ENCODE measurements at places on chromosomes 5 and 9.
A peak's percentile ranks its signal among the peaks of the same experiment; 100 is the strongest.

DNA sequence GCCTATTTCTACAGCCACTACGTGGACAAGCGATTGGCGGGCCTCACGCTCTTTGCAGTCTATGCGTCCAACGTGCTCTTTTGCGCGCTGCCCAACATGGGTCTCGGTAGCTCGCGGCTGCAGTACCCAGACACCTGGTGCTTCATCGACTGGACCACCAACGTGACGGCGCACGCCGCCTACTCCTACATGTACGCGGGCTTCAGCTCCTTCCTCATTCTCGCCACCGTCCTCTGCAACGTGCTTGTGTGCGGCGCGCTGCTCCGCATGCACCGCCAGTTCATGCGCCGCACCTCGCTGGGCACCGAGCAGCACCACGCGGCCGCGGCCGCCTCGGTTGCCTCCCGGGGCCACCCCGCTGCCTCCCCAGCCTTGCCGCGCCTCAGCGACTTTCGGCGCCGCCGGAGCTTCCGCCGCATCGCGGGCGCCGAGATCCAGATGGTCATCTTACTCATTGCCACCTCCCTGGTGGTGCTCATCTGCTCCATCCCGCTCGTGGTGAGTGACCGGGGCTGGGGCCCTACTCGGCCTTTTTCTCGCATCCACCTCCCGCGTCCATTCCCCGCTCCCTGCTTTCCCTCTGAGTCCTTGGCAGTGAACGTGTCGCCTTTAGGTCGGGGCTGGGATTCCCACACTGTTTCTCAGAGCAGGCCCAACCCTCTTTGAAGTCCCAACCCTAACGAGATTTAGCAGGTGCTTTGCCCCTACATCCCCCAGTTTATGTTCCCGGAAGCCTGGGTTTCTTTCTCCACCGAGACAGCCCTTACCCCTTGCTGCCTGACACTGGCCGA is 1.8 kb downstream of the PTGER4 start:
- peak; percentile 78 for DNase-seq
- peaks cover 72% of the 10 kb centered on the region for H3K36me3 ChIP-seq
- no peaks in the 10 kb centered on the region for H3K27me3 ChIP-seq
- H3K4me1 ChIP-seq = peaks cover 43% of the 10 kb centered on the region

DNA sequence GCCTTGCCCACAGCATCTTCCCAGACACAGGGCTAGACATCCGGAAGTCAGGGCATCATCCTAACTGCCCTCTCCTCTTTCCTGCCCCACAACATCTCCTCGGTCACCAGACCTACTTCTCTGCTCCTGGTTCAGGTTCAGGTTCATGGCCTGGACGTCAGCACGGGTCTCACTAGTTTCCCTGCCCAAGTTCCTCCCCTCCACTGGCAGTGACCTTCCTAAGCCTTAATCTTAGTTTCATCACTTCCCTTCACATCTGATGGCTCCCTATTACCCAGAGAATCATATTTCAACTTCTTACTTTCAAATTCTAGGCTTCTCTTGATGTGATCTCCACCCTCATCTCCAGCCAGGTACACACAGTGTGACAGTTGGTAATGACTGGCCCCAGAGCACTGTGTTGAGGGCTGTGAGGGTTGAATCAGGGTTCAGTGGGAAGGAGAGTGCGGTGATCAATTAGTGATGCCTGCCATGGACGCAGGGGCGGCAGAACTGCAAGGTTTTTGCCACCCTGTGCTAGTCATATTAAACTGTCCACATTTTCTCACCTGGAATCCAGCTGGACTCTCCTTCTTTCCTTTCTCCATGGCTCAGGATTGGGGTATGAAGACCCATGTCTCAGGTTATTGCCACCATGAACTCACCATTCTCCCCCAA is 34.3 kb upstream of the CRB2 start:
- no peak overlapping the region for H3K4me3 ChIP-seq
- peaks cover 47% of the 10 kb centered on the region for H3K4me1 ChIP-seq
- peak overlapping the region; percentile 91 for H3K27ac ChIP-seq
- H3K36me3 ChIP-seq = no peaks in the 10 kb centered on the region

- no peaks in the 10 kb centered on the region for H3K4me1 ChIP-seq
- H3K4me3 ChIP-seq = no peak overlapping the region
- DNase-seq = no peak
- no peaks in the 10 kb centered on the region for H3K36me3 ChIP-seq
Observed at GRCh38 chr5:29833394-29833793, 1360.1 kb upstream of the CDH6 start.

- no peak overlapping the region for H3K27ac ChIP-seq
- H3K4me1 ChIP-seq = no peaks in the 10 kb centered on the region
- no peaks in the 10 kb centered on the region for H3K36me3 ChIP-seq
Observed at GRCh38 chr9:109652971-109653370, 127.0 kb upstream of the PALM2AKAP2 start.

GRCh38 chr9:94783102-94783682 is 56.7 kb downstream of the AOPEP start:
- H3K36me3 ChIP-seq = peaks cover under 1% of the 10 kb centered on the region
- H3K27me3 ChIP-seq = no peaks in the 10 kb centered on the region
- DNase-seq = peak; percentile 47
- H3K4me3 ChIP-seq = no peak overlapping the region
- peaks cover 22% of the 10 kb centered on the region for H3K4me1 ChIP-seq
- no peak overlapping the region for H3K27ac ChIP-seq

- H3K36me3 ChIP-seq = no peaks in the 10 kb centered on the region
- no peaks in the 10 kb centered on the region for H3K4me1 ChIP-seq
- DNase-seq = no peak
- H3K4me3 ChIP-seq = no peak overlapping the region
Observed at GRCh38 chr9:110714314-110714713, 45.7 kb downstream of the MUSK start.

- peaks cover 37% of the 10 kb centered on the region for H3K36me3 ChIP-seq
- H3K4me3 ChIP-seq = peak overlapping the region; percentile 87
- no peaks in the 10 kb centered on the region for H3K27me3 ChIP-seq
- H3K27ac ChIP-seq = peak overlapping the region; percentile 96
- peaks cover 41% of the 10 kb centered on the region for H3K4me1 ChIP-seq
- DNase-seq = peak; percentile 41
Observed at GRCh38 chr5:159210210-159210661, 883 bp upstream of the RNF145 start.

- H3K4me3 ChIP-seq = no peak overlapping the region
- H3K4me1 ChIP-seq = no peaks in the 10 kb centered on the region
- H3K36me3 ChIP-seq = no peaks in the 10 kb centered on the region
Observed at GRCh38 chr5:6059137-6059800, 319.1 kb downstream of the MED10 start.

DNA sequence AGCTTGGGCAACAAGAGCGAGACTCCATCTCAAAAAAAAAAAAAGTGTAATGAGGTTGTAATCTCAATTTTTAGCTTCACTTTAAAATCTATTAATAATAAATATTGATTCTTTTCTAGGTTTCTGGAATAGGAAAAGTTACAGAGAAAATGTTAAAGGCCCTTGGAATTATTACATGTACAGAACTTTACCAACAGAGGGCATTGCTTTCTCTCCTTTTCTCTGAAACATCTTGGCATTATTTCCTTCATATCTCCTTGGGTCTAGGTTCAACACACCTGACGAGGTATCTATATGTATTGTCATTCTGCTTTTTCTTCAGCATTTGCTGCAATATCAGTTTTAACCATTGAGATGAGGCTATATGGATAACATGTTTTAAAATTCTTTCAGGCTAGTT is 26.6 kb upstream of the ANKDD1B start:
- H3K27me3 ChIP-seq = no peaks in the 10 kb centered on the region
- peaks cover 72% of the 10 kb centered on the region for H3K36me3 ChIP-seq
- H3K4me1 ChIP-seq = no peaks in the 10 kb centered on the region
- no peak overlapping the region for H3K4me3 ChIP-seq

All from activated T-cell treated with anti-CD3 and anti-CD28 coated beads, Interleukin-2, amount 50 U/mL, for 24 hours (primary cell).